Endothelial cell (in vitro differentiated cells): ENCODE measurements at places on chromosomes 4 and X. TPM values are rescaled to one million over a fixed set of nuclear protein-coding genes. Genes with fewer than 3 reads are reported as not detected.

PCDH18 gene
- 14.8 TPM for total RNA-seq

TLR1 gene
- 0.23 TPM for total RNA-seq

SSX7 gene
- not detected for total RNA-seq

CDX4 gene
- not detected for total RNA-seq

GLRA2 gene
- not detected for total RNA-seq

PRKG2 gene
- 0.72 TPM for total RNA-seq

LETM1 gene
- total RNA-seq: 37.1 TPM

SLAIN2 gene
- total RNA-seq: 54.6 TPM

MYL5 gene
- 23.2 TPM for total RNA-seq

SLC4A4 gene
- 5.0 TPM for total RNA-seq

SPANXB1 gene
- not detected for total RNA-seq

MAGEA2 gene
- total RNA-seq: 3.5 TPM

GYG2 gene
- total RNA-seq: 4.5 TPM

PAGE1 gene
- total RNA-seq: not detected

KCTD8 gene
- total RNA-seq: 0.62 TPM

GIMD1 gene
- total RNA-seq: not detected

FAM149A gene
- 0.33 TPM for total RNA-seq

NFXL1 gene
- total RNA-seq: 20.0 TPM

SEPTIN6 gene
- 19.8 TPM for total RNA-seq

MAOA gene
- total RNA-seq: 1.6 TPM

GABRG1 gene
- not detected for total RNA-seq

CCDC120 gene
- 22.5 TPM for total RNA-seq

GRCh38 chr4:62676962-62677361 lies 1476.8 kb downstream of the ADGRL3 start:
- DNase-seq: no peak
- H3K4me3 ChIP-seq: no peak overlapping the region
- H3K27me3 ChIP-seq: no peaks in the 10 kb centered on the region
- no peaks in the 10 kb centered on the region for H3K36me3 ChIP-seq

DNA sequence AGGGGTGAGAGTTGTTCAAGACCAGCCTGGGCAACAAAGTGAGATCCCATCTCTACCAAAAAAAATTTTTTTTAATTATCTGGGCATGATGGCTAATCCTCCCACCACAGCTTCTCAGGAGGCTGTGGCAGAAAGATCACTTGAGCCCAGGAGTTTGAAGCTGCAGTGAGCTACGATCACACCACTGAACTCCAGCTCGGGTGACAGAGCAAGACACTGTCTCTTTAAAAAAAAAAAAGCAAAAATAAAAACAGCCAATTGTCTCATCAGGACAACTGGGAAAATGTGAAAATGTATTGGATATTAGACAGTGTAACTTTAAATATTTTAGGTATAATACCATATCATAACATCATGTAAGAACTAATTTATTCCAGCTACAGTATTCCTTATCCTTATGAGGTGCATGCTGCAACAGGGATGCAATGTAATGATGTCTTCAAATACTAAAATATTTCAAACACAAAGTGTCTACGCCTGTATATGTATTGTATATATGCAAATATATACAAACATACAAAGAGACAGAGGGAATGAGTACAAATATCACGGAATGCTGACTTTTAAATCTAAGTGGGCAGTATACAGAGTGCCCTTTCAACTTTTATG lies 17.2 kb downstream of the FAM13A start:
- no peak overlapping the region for H3K4me3 ChIP-seq
- H3K4me1 ChIP-seq: no peaks in the 10 kb centered on the region
- peaks cover 22% of the 10 kb centered on the region for H3K36me3 ChIP-seq
- H3K27ac ChIP-seq: no peak overlapping the region
- DNase-seq: no peak

DNA sequence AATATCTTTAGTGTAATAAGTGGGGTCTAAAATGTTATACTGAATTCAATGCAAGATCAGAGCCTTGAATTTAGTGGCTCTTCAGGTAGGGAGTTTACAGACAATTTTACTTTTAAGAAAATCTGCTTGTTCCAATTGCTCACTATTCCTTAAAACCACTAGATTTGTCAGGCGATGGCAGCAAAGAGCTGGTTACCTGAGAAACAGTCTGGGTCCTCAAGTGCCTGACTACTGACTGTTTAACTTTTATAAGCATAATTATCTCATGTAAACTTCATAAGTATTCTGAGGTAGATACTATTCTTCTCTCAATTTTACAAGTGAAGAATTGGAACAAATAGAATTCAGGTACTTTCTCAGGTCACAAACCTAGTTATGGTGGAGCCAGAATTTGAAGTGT lies 84.3 kb downstream of the RRAGB start:
- no peak overlapping the region for H3K4me3 ChIP-seq
- no peak for DNase-seq
- H3K4me1 ChIP-seq: no peaks in the 10 kb centered on the region
- no peaks in the 10 kb centered on the region for H3K36me3 ChIP-seq
- H3K27me3 ChIP-seq: peaks cover 2% of the 10 kb centered on the region

DNA sequence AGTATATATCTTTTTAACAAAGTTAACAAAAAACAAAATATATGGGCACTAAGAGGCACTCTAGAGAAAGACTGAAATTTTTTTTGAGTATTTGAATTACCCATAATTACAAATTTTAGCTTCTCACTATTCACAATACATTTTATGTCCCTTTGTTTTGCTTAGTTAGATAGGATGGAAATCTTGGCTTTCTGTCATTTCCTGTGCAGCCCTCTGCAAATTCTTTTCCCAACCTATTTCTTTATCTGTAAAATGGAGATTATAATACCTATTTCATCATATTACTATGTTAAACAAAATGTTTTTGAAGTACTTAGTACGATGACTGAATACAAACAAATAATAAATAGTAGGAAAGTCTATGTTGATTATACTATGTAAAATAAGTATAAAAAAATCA lies 710.0 kb downstream of the CCSER1 start:
- H3K27ac ChIP-seq: no peak overlapping the region
- DNase-seq: no peak
- H3K36me3 ChIP-seq: no peaks in the 10 kb centered on the region
- no peak overlapping the region for H3K4me3 ChIP-seq
- H3K27me3 ChIP-seq: no peaks in the 10 kb centered on the region
- H3K4me1 ChIP-seq: no peaks in the 10 kb centered on the region

GRCh38 chr4:78171482-78171881 lies 114.4 kb downstream of the FRAS1 start:
- no peak overlapping the region for H3K4me3 ChIP-seq
- no peak overlapping the region for H3K27ac ChIP-seq
- H3K27me3 ChIP-seq: peaks cover 2% of the 10 kb centered on the region
- peaks cover 16% of the 10 kb centered on the region for H3K4me1 ChIP-seq
- H3K36me3 ChIP-seq: peaks cover 4% of the 10 kb centered on the region
- no peak for DNase-seq

DNA sequence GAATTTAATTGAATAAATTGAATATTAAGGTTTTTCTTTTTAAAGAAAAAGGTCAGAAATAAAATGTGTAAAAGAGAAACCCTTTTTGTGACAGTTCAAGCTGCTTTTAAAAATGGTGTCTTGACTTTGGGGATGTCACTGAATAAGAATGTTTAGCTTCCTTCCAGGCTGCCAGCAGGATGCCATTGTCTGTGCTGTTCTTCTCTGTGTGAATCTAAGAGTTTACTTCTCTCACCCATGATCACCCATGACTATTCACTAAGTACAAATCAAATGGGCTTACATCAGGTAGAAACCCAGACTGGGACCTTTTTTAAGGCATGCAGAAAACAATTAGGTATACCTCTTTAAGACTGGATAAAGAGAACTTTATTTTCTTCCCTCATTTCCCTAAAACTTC lies 115.3 kb downstream of the DACH2 start:
- H3K27me3 ChIP-seq: no peaks in the 10 kb centered on the region
- H3K4me3 ChIP-seq: no peak overlapping the region
- H3K36me3 ChIP-seq: no peaks in the 10 kb centered on the region
- no peak for DNase-seq
- no peaks in the 10 kb centered on the region for H3K4me1 ChIP-seq

GRCh38 chrX:153596981-153597750 lies 1.8 kb downstream of the CCNQ start:
- no peak for DNase-seq
- peaks cover 6% of the 10 kb centered on the region for H3K4me1 ChIP-seq
- H3K27ac ChIP-seq: no peak overlapping the region
- H3K4me3 ChIP-seq: peak overlapping the region; percentile 89
- H3K36me3 ChIP-seq: peaks cover 13% of the 10 kb centered on the region

DNA sequence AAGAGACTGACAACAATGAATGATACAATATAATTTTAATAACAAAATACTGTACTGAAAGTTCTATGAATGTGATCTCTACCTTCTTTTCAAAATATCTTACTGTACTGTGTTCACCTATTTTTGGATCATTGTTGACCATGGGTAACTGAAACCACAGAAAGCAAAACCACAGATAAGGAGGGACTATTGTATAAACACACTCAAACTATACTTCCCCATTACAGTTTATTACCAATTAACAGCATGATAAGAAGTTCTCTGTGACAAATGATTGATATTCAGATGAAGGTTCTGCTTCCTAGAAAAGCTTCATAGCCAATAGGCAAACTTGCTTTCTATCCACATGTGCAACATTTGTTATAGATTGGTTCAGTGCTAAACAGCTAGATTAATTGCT lies 50.1 kb downstream of the GABRG1 start:
- H3K27ac ChIP-seq: no peak overlapping the region
- no peaks in the 10 kb centered on the region for H3K4me1 ChIP-seq
- no peaks in the 10 kb centered on the region for H3K36me3 ChIP-seq
- H3K27me3 ChIP-seq: no peaks in the 10 kb centered on the region
- DNase-seq: no peak

GRCh38 chrX:54246866-54247265 lies 63.8 kb upstream of the FAM120C start:
- no peaks in the 10 kb centered on the region for H3K4me1 ChIP-seq
- H3K4me3 ChIP-seq: no peak overlapping the region
- no peak for DNase-seq
- no peaks in the 10 kb centered on the region for H3K36me3 ChIP-seq
- H3K27ac ChIP-seq: no peak overlapping the region

DNA sequence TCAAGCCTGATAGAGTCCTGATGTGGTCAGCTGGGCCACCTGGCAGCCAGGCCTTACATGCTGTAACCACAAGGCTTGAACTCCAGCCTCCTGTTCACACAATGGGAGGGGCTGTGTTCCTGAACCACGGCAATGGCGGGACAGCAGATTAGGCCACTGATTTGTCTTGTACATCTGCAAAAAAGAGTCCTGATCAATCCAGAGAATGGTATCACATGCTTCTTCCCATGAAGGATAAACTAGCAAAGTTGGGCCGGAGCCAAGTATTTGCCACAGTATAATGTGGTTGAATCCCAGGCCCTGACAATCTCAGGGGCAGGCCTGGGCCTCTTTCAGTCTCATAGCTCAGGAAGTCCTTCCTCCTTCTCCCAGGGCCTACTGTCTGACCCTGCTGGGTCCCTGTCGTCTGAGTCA lies 2182.5 kb upstream of the AGA start:
- DNase-seq: no peak
- H3K27me3 ChIP-seq: no peaks in the 10 kb centered on the region
- H3K27ac ChIP-seq: no peak overlapping the region
- no peaks in the 10 kb centered on the region for H3K4me1 ChIP-seq

- no peak for DNase-seq
- H3K27me3 ChIP-seq: no peaks in the 10 kb centered on the region
- H3K4me3 ChIP-seq: no peak overlapping the region
- H3K4me1 ChIP-seq: no peaks in the 10 kb centered on the region
- H3K36me3 ChIP-seq: no peaks in the 10 kb centered on the region
Observed at GRCh38 chr4:38842994-38843393, 13.6 kb downstream of the TLR6 start.

GRCh38 chrX:24874604-24875247 lies 141.0 kb downstream of the ARX start:
- H3K4me1 ChIP-seq: no peaks in the 10 kb centered on the region
- no peak overlapping the region for H3K27ac ChIP-seq

DNA sequence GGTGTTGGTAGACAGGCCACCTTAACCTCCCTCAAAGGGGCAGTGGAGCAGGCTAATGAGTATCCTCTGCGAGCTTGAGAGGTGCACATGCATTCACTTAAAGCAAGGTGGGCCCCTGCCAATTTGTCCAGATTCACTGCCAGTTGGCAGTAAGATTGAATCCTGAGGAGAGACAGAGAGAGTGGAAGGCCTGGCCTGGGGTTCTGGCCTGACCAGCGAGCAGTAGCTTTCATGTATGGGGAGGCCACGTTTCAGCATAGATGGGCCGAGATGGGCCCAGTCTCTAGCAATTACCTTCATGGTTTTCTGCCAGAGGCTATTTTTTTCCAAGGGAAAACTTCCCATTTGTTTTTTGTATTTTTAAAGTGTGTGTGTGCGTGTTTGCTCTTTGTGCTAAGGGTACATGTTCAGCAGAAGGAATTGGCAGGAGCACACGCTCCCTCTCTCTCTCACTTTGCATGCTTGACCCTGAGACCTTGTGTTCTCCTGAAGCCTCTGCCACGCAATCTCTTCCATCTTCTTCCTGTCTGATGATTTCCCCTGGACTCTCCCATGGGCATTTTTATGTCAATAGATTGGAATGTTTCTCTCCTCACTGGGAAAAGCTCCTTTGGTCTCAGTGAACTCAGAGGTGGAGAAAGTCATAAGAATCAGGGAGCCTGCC lies 215.8 kb upstream of the SFRP2 start:
- no peaks in the 10 kb centered on the region for H3K4me1 ChIP-seq
- DNase-seq: no peak
- no peak overlapping the region for H3K4me3 ChIP-seq

GRCh38 chrX:118420462-118420861 lies 74.6 kb downstream of the WDR44 start:
- H3K27ac ChIP-seq: no peak overlapping the region
- DNase-seq: no peak
- peaks cover 17% of the 10 kb centered on the region for H3K36me3 ChIP-seq
- H3K27me3 ChIP-seq: peaks cover 6% of the 10 kb centered on the region

- H3K27ac ChIP-seq: no peak overlapping the region
- H3K4me1 ChIP-seq: no peaks in the 10 kb centered on the region
- no peaks in the 10 kb centered on the region for H3K36me3 ChIP-seq
Observed at GRCh38 chr4:48308901-48309300, 32.4 kb upstream of the SLAIN2 start.

GRCh38 chrX:83504721-83505479 lies 3.2 kb upstream of the POU3F4 start:
- H3K27me3 ChIP-seq: peaks cover 5% of the 10 kb centered on the region
- no peak overlapping the region for H3K4me3 ChIP-seq
- no peak overlapping the region for H3K27ac ChIP-seq

GRCh38 chr4:99983289-99983943 lies 33.3 kb upstream of the H2AZ1 start:
- no peaks in the 10 kb centered on the region for H3K36me3 ChIP-seq
- no peak overlapping the region for H3K27ac ChIP-seq
- H3K4me3 ChIP-seq: no peak overlapping the region
- no peak for DNase-seq
- H3K4me1 ChIP-seq: peaks cover 16% of the 10 kb centered on the region

GRCh38 chrX:71634366-71634765 lies 16.1 kb upstream of the CXCR3 start:
- H3K27me3 ChIP-seq: no peaks in the 10 kb centered on the region
- no peak overlapping the region for H3K4me3 ChIP-seq
- DNase-seq: no peak
- no peak overlapping the region for H3K27ac ChIP-seq
- no peaks in the 10 kb centered on the region for H3K36me3 ChIP-seq
